ENCODE measurements at places on chromosomes 4 and X.
A peak's percentile ranks its signal among the peaks of the same experiment; 100 is the strongest.

- DNase-seq, result no peak
Observed at GRCh38 chrX:71466979-71467523, 65.9 kb upstream of the OGT start.

DNA sequence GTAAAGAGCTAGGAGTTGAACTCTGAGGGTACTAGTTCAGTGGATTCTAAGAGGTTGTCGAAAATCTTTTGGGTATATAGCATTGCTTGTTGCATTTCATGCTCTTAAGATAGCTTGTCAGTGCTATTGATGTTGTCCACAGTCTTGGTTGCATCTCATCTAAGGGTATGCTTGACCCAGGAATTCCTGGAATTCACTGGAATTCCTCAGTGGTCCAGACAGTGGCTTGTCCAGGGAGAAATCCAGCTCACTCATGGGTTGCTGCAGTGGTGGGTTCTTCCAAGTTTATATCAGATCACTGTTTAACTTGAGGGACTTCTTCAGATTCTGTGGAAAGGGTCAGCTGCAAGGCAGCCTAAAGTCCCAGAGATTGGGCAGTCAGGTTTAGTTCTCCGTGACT is 29.8 kb upstream of the SMARCAD1 start:
- no peak for DNase-seq

GRCh38 chrX:769796-770195 is 139.2 kb downstream of the SHOX start:
- DNase-seq, result peak; percentile 40

DNA sequence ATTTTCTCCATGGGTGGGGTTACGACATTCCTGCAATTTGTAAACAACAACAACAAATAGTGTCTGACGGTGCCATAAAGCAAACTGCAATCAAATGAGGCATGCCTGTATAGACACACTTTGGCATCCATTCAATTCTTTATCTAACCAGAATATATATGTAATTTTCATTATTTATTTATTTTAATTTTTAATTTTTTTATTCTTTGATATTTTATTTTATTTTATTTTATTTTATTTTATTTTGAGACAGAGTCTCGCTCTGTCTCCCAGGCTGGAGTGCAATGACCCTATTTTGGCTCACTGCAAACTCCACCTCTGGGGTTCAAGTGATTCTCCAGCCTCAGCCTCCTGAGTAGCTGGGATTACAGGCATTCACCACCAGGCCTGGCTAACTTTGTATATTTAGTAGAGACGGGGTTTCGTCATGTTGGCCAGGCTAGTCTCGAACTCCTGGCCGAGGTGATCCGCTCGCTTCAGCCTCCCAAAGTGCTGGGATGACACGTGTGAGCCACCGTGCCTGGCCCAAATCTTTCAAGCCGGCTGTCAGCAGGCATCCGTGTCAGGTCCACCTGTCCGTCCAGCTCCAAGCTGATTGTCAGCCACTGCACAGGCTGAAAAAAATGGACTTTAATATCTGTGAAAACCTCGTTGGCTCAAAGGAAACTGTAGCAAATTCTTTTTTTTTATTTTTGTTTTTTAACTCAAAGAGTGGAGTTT is 200.8 kb downstream of the ASMT start:
- DNase-seq, result no peak

DNA sequence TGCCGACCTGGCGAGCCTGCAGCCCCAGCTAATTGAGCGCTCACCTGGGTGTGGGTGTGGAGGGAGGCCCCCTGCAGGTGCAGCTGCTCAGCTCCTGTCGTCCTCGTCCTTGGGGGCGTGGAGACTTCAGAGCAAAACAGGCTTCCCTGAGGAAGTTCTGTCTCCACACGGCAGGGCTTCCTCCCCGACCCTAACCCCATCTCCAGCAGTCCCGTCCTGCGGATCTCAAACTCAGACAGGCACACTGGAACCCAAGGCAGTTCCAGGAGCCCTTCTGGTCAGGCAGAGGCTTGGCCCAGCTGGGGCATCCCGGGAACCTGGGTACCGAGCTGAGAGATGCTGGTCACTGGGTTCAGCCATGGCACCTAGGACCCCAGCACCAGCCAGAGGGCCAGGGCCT is 24.4 kb downstream of the TACC3 start:
- DNase-seq, result no peak

GRCh38 chr4:1021386-1022050 is 10.1 kb downstream of the FGFRL1 start:
- DNase-seq, result no peak

- no peak for DNase-seq
Observed at GRCh38 chr4:186190581-186191199, 677 bp upstream of the CYP4V2 start.

- no peak for DNase-seq
Observed at GRCh38 chr4:152348670-152349069, 187.2 kb downstream of the FBXW7 start.

DNA sequence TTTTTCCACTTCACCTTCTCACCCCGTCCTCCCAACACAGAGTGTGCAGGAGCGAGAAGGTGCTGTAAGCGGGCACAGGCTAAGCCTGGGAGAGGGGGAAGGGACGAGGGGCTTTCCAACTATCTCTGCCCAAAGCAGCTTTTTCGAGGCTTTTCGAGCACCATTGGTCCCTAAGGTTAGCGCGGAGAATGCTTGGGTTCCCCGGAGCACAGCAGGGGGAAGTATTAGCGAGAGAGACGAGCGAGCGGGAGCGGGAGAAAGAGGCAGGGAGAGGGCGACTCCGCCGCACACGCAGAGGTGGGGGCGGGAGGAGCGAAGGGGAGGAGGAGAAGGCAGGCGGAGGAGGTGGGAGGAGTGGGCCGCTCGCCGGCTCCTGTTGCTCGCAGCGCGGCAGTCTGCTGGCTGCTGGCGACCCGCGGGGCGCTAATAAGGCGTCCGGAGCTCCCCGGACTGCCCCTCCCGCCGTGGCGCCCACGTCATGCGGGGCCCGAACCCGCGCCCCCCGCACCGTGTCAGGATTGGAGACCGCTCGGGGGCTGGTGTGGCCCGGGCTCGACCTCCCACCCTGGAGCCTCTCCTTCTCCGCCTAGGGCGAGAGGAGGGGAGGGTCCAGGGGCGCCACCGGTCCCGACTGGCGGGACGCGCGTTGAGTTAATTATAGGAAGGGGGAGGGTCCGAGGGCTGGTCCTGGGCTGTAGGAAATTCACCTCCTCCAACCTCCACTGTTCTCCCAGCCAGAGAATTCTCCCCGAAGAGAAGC is at the start of gene ADAMTS3:
ADAMTS3 (minus strand) TSS at position 263 of the 760 bp plus-strand sequence. CDS start 459 bp downstream, outside the sequence.
- no peak for DNase-seq

GRCh38 chrX:68847172-68847571 is 18.4 kb downstream of the EFNB1 start:
- DNase-seq, result no peak

- DNase-seq, result no peak
Observed at GRCh38 chrX:66676990-66677389, 38.1 kb upstream of the EDA2R start.

GRCh38 chr4:185880571-185880970 is 68.6 kb upstream of the SORBS2 start:
- no peak for DNase-seq

GRCh38 chrX:27767387-27767786 is 40.4 kb upstream of the MAGEB10 start:
- DNase-seq, result no peak

- no peak for DNase-seq
Observed at GRCh38 chr4:61200187-61200915, at the start of gene ADGRL3. TSS of gene ADGRL3 (plus strand) at chr4:61200326.

- no peak for DNase-seq
Observed at GRCh38 chr4:62231994-62232393, 1031.9 kb downstream of the ADGRL3 start.

DNA sequence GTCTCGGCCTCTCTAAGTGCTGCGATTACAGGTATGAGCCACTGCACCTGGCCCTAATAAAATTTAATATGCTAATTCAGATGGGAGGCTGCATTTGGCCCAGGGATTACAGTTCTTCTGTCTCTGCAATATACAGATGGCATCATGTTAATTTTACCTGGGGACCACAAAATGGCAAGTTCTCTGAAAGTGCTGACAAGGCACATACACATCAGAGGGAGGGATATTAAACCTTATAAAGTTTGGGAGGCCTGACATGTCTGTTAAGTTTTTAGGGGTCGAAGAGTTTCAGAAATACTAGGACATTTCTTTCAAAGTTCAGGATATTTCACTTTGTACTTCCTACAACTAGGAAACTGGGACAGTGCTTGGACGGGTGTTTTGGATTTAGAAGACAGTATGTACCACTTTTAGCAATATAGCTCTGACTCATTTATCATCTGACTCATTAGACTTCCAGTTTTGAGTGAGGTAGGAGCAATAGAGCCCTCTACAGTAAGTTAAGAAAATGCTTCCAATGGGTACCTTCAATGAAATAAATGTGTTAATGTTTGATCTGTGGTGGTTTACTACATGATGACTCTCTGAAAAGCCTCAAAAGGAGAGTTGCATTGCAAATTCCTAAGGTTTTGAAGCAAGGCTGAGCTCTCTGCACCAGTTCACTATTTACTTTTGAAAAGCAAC is 981.0 kb upstream of the HS3ST1 start:
- no peak for DNase-seq

GRCh38 chr4:5592272-5592671 is 116.1 kb downstream of the EVC2 start:
- DNase-seq, result no peak

DNA sequence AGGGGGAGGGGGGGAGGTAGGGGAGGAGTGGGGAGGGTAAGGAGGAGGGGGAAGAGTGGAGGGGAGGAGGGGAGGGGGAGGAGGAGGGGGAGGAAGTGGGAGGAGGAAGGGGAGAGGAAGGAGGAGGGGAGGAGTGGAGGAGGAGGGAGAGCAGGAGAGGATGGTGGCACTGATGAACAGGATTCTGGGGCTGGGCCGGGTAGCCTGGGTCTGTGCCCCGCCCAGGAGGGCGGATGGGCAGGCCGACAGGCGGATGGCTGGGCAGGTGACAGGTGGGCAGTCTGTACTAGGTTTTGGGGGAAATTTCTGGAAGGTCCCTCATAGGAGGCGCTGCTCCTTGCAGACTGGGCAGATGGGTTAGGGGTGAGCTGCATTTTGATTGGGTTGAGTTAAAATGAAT is 66.0 kb upstream of the ADRA2C start:
- no peak for DNase-seq

- DNase-seq, result no peak
Observed at GRCh38 chrX:130079824-130080406, 30.4 kb downstream of the ELF4 start.

GRCh38 chrX:152958524-152959465 is 35.1 kb downstream of the PNMA5 start:
- no peak for DNase-seq

DNA sequence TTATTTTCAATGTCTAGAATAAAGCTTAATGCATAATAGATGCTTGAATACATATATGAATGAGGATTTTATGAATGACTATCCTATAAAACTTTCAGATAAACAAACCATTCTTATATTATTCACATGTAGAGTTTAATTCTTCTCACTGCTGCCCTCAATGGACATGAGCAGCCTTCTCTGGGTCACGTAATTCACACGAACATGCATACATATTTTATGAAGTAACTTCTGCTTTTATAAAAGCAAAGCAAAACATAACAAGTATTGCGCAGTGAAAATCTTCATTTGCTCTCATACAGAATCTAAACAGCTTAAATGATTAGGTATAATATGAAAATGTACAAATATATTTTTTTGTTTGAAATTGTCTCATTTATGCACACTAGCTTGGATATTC is 116.7 kb downstream of the TMA16 start:
- no peak for DNase-seq

GRCh38 chr4:103673983-103674382 is 45.8 kb downstream of the TACR3 start:
- no peak for DNase-seq

DNA sequence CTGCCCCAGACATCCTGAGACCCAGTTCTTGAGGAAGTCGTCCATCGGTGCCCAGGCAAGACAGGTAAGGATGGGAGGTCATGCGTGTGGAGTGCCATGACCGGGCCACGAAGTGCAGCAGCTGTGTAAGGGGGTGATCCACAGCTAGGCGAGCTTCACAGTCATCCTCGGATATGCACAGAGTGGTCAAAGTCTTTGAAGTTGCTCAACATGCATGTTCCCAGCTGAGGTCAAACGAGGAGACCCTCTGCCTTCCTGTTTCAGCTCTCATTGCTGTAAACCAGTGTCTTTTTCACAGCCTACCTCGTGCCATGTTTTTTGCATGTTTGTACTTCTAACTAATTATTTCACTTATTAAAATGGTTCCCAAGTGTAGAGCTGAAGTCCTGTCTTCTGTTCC is 109.9 kb upstream of the TBL1X start:
- DNase-seq, result no peak

DNA sequence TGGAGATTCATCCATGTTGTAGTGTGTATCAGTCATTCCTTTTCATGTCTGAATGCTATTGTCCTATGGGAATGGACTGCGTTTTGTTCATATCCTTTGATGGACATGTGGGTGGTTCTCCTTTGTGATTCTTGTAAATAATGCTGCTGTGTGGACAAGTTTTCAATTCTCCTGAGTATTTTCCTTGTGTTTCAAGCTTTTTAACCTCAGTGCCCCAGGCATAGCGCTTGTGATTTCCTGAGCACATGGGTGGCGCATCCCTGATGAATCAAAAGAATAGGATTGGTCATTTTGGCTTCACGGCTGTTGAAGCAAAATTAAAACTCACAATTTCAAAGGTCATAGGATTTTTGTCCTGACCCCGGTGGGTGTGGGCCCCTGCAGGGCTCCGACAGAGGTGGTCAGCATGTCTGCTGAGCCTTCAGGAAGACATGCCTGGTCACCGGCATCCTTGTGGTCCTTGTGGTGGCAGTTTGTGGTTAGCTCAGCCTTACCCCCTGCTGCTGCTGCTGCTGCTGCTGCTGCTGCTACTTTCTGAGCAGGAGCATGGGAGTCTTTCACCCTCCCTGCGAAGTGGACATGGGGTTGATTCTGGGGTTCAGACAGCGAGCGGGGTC is 30.0 kb downstream of the SHROOM2 start:
- no peak for DNase-seq

GRCh38 chrX:143934542-143934941 is 50.7 kb downstream of the UBE2NL start:
- DNase-seq, result no peak

DNA sequence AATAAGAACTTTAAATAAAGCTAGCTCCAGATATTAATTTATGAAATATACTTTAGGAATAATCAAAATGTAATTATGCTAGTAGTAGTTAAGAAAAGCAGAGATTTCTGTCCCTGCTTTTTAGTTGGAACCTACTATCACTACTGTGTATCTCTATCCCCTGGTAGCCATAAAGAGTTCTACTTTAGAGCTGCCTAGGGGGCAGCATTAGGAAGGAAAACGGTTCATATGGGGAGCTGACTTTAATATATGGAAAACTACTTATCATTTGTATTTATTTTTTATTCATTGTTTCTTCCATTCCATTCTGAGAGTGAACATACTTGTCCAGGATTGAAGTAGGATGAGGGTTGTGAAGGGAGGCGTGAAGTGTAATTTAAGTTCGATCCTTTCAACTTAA is 40.9 kb downstream of the CPEB2 start:
- DNase-seq, result no peak

- no peak for DNase-seq
Observed at GRCh38 chr4:32133734-32134133, 1413.6 kb downstream of the PCDH7 start.

DNA sequence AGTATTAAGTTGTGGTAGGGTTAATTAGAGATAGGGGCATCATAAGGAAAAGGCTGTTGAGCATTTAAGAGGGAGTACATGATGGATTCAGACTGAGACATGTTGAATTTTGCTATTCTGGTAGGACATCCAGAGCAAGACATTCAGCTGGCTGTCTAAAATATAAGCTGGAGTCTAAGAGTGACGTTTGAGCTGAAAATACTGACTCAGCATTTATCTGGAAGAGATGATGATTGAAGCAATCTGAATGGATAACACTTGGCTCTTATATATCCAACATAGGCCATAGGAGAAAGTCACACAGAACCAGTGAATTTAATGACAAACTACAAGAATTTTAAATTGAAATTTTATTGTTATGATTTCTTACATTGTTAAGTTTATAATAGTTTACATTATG is 114.3 kb downstream of the CENPC start:
- no peak for DNase-seq

Data from vagina (tissue), 2 donors.